Esophagus mucosa (tissue), 1 donor: ENCODE measurements at places on chromosomes 3 and 15.

GRCh38 chr3:13124631-13125030 lies 51.4 kb upstream of the IQSEC1 start:
- no peak for ATAC-seq

DNA sequence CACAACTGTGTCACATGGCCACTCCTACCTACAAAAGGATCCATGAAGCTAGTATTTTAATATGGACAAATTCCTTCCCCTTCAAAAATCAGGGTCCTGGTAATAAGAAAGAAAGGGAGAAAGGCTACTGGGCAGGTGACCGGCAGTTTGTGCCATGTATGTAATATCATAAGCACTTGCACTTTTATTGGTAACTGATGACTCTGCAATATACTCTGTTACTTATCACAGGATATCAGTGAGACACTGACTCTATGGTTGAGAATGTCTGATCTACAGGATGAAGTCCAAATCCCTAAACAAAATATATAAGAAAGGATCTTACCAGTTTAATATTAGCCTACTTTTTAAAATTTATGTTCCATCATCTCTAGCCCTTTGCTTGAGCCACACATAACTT lies 315.2 kb downstream of the AGBL1 start:
- ATAC-seq, result no peak

GRCh38 chr3:67418426-67419217 lies 235.8 kb downstream of the SUCLG2 start:
- ATAC-seq, result no peak

DNA sequence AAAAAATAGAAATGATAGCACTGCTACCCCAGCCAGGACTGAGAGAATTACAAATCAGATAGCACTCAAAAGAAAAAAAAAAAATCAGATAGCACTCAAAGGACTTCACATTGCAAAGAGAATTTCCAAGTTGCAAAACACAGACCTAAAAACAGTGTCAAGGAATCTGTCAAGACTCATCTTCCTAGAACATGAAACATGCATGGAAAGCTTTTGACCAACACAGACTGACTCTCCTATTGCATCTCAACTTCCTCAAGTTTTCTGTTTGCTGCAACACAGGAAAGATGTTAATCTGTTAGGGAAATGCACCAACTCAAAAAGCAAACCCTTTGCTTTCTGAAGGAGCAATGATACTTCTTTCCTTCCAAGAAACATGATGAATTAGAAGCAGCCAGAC lies 42.3 kb downstream of the RAB27A start:
- no peak for ATAC-seq

DNA sequence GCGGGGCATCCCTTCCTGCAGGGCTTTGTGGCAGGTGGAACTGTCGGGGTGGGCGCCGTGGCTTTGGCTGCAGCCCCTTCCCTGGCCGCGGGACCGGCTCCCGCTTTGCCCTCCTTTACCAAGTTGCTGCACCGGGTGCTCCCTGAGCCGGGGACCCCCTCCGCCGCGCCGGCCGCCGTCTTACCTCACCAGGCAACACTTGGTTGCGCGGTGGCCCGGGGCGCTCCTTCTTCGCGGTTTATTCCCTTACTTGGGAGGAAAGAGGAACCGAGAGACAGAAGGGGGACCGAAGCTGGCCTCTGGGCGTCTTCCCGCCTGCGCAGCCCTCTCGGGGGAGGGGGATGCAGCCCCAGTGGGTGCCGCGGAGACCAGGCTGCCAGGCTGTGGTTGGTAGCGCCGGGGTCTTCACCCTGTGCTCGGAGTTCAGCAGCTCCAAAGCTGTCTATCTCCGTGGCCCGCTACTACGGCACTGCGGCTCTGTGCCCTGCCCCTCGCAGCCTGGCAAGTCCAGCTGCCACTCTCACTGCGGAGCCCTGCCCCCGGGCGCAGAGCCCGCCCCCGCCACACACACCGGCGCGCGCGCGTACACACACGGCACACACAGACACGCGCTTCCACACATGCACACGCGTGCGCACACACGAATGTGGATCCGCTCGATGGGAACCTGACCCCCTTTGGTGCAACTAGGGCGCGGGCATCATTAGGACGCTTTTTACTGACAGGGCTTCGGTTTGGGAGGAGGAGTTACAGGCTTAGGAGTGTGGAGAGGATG lies at the start of gene DGKG:
Gene DGKG (minus strand): TSS at position 473 of the 775 bp plus-strand sequence. CDS start 41,775 bp downstream, outside the sequence.
- peak; percentile 63 for ATAC-seq

DNA sequence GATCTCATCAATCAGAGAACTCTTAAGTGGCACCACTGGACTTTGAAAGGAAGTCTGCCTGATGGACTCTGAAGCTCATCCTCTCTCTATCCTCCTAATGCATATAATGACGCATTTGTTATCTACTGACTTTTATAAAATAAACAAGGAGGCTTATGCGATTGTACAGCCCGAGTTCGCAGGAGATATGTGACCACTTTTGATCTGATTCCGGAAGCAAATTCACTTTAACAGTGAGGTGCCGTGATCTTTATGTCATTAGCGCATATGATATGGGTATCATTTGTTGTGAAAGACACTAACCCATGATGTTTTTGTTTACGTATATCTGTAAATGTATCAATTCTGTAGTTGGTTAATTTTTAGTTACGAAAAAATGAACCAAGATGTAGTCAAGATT lies 427 bp upstream of the RNF111 start:
- ATAC-seq, result no peak

GRCh38 chr15:98774756-98775497 lies 126.6 kb downstream of the IGF1R start:
- ATAC-seq, result peak; percentile 80

- ATAC-seq, result no peak
Measured at GRCh38 chr3:172313671-172314070, 134.6 kb downstream of the GHSR start.

- no peak for ATAC-seq
Measured at GRCh38 chr3:180085122-180085710, 48.5 kb upstream of the PEX5L start.

GRCh38 chr15:25960273-25960672 lies 97.1 kb upstream of the ATP10A start:
- no peak for ATAC-seq

GRCh38 chr3:141505166-141505565 lies 18.3 kb downstream of the RASA2 start:
- ATAC-seq, result peak; percentile 55

DNA sequence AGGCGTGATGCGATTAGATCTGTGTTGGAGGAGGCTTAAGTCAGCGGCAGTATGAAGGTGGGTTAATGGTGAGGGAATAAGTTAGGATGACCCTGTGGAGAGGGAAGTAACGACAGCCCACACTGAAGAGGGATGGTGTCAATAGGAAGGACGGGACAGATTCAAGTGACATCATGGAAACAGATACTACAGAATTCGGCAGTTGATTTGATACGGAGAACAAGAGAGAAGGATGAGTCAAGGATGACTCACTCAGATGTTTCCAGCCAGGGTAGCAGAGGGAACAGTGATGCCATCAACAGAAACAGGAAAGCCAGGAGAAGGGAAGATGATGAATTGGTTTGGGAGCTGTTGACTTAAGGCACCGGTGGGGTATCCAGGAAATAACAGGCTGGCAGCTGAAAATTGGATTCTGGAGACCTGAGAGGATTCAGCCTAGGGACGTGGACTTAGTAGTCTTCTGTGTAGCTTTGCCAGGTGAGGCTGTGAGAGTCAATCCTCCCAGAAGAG lies 38.0 kb downstream of the SHC4 start:
- ATAC-seq, result peak; percentile 38

- ATAC-seq, result no peak
Measured at GRCh38 chr3:58683001-58683458, 16.5 kb upstream of the FAM3D start.

- ATAC-seq, result peak; percentile 92
Measured at GRCh38 chr15:57395292-57395691, 19.0 kb downstream of the CGNL1 start.

- ATAC-seq, result no peak
Measured at GRCh38 chr15:58555162-58556027, 123.6 kb downstream of the LIPC start.

- ATAC-seq, result no peak
Measured at GRCh38 chr15:59550956-59551355, 60.6 kb upstream of the GCNT3 start.

DNA sequence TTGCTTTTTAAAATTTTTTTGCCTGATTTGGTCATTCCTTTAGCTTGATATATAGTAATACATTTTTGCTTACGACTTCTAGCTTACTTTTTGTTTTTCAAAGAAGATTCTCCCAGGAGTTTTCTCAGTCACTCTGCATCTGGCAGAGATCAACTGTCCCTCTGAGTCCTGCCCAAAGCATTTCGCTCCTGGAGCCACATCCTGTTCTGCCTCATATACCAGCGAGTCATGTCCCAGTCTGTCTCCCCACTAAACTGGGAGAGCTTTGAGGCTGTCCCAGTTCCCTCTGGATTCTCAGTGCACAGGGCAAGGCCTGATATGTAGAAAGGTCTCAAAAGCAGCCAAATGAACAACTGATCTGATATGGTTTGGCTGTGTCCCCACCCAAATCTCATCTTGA lies 326.3 kb downstream of the ARRDC4 start:
- no peak for ATAC-seq

DNA sequence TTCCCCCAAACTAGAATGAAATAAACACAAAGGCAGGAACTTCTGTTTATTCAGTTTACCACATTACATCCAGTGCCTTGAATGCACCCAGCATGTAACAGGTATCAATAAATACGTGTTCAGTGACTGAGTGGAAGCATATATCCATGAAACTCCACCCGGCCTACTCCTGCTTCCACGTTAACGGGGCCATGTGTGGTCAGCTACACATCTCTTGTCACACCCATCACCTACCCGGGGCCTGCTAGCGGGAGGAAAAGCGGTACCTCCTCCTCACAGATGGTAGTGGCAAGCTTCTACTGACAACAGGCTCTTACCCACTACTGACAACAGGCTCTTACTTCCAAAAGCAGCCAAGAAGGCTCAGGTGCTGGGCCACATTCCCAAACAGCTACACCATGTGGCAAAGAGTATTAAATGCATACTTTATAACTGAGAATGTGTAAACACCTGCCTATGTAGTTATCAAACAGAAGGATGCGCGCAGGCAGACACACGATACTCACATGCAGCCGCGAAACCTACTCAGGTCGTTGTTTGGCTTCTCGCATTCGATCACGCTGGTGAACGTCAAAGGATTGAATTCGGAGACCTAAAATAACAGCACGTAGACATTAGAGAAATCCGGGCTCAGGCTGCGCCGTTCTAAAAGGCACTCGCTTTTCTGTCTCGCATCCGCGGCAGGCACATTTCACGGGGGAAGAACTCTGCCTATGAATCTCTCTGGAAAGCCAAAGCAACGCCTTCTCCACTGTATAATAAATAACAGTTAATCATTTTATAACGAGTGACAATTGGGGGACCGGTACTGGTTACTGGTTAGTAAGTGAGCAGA lies 127.4 kb downstream of the ATP10A start:
- ATAC-seq, result no peak

- no peak for ATAC-seq
Measured at GRCh38 chr15:70487387-70487740, 276.0 kb downstream of the UACA start.

DNA sequence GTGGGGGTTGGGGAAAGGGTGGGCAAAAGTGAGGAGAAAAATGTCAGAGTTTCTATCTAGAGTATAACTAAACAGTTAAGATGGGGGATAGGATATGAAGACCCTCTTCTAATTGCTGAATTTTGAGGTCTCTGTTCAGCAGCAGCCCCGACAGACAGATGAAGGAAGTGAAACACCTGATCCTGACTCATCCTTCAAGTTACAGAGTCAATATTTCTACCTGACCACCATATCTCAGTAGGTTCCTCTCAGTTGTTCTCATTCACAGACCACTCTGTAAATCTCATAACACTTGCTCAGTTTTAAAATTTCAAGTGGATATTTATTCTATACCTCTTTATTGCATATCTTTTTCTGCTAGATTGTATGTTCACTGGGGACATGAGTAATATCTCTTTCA lies 69.5 kb downstream of the CCDC54 start:
- ATAC-seq, result no peak

- ATAC-seq, result no peak
Measured at GRCh38 chr3:171378586-171378985, 81.6 kb downstream of the TNIK start.

- ATAC-seq, result no peak
Measured at GRCh38 chr3:10204921-10205320, 40.2 kb downstream of the IRAK2 start.

- no peak for ATAC-seq
Measured at GRCh38 chr3:130014526-130014925, 40.0 kb downstream of the TRH start.

DNA sequence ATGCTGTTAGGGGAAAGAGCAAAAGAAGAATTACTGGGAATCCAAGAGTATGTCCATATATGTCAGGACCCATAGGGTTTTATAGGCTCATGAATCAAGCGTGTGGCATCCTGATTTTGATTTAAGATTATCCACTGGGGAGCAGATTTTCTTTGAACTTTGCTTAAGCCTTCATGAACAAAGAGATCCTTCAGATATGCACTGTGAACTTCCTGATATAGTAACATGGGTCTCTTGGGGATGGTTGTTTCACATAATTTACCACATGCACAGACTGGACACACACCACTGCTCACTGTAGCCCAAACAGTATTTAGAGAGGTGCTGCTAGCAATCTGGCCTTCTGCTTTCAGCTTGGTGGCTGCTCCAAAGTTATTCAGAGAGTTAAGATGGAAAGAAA lies 200.9 kb upstream of the ZPLD1 start:
- ATAC-seq, result peak; percentile 29

- ATAC-seq, result no peak
Measured at GRCh38 chr3:184751204-184752040, 39.6 kb upstream of the MAGEF1 start.

DNA sequence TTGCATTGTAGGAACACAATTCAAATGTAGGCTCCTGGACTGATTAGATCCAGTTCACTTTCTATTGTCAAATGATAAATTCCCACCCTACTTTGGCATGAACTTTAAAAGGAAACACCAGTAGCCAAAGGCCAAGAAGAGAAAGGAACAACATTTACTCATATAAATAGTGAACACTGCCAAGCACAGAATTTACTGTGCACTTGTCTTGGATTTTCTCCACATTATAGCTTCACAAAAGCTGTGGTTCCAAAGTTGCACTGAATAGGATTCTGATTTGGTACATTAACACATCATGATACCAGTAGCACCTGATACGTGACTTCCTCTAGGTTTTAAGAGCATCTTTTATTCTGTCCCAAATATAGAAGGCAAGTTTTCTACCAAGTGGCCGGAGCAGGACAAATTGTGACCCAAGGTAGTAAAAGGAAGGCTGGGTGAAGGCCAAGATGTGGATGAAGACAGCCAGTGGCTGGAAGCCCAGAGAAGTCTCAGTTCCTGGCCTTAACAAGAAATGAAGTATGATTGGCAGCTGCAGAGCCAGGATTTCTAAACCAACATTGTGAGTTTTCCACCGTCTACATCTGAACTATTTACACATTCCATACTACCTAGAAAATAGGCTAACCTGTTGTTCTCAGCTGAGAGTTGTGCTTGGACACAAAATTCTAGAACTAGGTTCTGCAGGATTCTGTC lies 206.7 kb downstream of the THRB start:
- ATAC-seq, result no peak
